CD4-positive, alpha-beta memory T cell (primary cell): ENCODE measurements at places on chromosomes 11 and 22. TPM values are rescaled to one million over a fixed set of nuclear protein-coding genes. Genes with fewer than 3 reads are reported as not detected.

DNA sequence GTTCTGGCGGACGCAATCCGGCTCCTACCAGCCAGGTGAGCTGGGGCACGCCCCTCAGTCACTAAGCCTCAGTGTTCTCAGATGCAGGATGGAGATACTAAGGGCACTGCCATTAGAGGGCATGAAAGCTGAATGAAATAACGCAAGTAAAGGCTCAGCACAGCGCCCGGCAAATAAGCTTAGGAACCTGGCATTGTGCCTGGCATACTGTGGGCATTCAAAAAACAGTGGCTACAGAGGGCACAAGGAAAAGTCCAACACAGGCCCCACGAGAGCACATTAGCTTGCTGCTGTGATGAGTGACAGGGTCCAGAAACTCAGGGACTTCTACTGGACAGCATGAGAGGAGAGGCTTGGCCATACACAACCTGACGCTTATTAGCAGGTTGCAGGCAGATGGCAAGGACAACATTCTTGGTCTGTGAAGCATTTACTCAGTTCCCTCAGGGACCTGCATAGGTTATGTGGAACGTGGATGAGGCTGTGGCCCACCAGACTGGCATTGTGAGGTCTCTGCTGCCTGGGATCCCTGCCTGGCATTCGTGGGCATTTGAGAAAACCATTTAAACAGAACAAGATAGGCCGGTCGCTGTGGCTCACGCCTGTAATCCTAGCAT, 12.2 kb downstream of the TXN2 start:
- H3K27me3 ChIP-seq: no peaks in the 10 kb centered on the region
- peaks cover 18% of the 10 kb centered on the region for H3K4me1 ChIP-seq
- H3K27ac ChIP-seq: no peak overlapping the region

- no peaks in the 10 kb centered on the region for H3K4me1 ChIP-seq
- H3K27ac ChIP-seq: no peak overlapping the region
- no peaks in the 10 kb centered on the region for H3K27me3 ChIP-seq
- H3K4me3 ChIP-seq: no peak overlapping the region
- DNase-seq: no peak
These were observed 1102.6 kb downstream of the DLG2 start for GRCh38 chr11:84524422-84525051.

DNA sequence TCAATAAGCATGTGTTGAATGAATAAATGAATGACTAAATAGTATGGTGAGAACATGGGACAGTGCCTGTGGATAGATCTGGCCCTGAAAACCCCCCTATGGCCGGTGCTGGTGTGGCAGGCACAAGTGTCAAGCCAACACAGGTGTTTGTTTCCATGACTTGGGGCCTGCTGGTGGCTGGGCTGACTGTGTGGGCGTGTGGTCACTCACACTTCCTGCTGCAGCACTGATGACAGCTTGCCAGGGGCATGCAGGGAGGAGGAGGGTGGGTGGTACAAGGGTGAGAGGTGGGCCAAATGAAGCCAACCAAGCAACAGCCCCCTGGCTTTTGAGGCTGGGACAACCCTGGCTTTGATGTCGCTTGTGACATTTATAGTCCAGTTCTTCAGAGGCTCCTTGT, 30.3 kb upstream of the ABCC8 start:
- no peaks in the 10 kb centered on the region for H3K27me3 ChIP-seq
- no peaks in the 10 kb centered on the region for H3K36me3 ChIP-seq
- H3K27ac ChIP-seq: no peak overlapping the region
- no peak for DNase-seq

GRCh38 chr22:16968218-16968595, 39.8 kb downstream of the GAB4 start:
- no peak overlapping the region for H3K27ac ChIP-seq
- H3K27me3 ChIP-seq: no peaks in the 10 kb centered on the region
- H3K36me3 ChIP-seq: no peaks in the 10 kb centered on the region
- no peak for DNase-seq
- H3K4me1 ChIP-seq: no peaks in the 10 kb centered on the region

GRCh38 chr11:69493931-69494821, 12.7 kb downstream of the LINC01488 start:
- H3K27me3 ChIP-seq: no peaks in the 10 kb centered on the region
- no peak overlapping the region for H3K27ac ChIP-seq
- no peak overlapping the region for H3K4me3 ChIP-seq
- DNase-seq: no peak
- H3K4me1 ChIP-seq: no peaks in the 10 kb centered on the region

DNA sequence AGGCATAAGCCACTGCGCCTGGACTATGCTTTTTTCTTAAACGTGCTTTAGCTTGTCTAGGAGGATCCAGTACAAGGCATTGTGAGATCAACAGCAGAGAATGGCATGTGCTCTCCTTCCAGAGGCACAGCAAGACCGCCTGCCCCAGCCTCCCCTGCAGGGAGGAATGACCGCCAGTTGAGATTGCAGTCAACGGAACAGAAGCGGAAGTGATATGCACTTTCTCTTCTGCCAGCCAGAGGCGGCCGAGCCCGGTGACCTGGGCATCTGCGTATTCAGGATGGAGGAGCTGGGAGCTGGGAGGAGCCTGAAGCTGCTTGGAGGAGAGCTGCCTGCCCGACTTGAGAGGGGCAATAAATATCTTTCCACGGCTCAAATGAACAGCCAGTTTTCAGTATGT, 243.0 kb downstream of the CTTN start:
- no peaks in the 10 kb centered on the region for H3K36me3 ChIP-seq
- DNase-seq: no peak
- H3K27me3 ChIP-seq: no peaks in the 10 kb centered on the region
- H3K4me3 ChIP-seq: no peak overlapping the region

GRCh38 chr11:1055109-1055703, 18.7 kb upstream of the MUC6 start:
- DNase-seq: no peak
- no peak overlapping the region for H3K27ac ChIP-seq
- peaks cover 4% of the 10 kb centered on the region for H3K4me1 ChIP-seq
- no peaks in the 10 kb centered on the region for H3K27me3 ChIP-seq

DNA sequence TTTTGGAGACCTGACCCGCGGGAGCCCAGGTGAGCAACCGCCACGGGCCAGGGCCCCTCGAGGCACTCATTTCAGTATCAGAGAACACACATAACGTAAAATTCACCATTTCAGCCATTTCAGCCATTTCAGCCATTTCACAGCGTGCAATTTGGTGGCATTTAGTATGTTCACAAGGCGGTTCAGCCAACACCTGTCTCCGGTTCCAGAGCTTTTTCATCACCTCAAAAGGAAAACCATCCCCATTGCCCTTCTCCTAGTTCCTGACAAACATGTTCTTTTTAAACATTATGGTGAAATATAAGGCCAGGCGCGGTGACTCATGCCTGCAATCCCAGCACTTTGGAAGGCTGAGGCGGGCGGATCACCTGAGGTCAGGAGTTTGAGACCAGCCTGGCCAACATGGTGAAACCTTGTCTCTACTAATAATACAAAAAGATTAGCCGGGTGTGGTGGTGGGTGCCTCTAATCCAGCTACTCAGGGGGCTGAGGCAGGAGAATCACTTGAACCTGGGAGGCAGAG, 119.3 kb downstream of the KCNQ1 start:
- H3K36me3 ChIP-seq: no peaks in the 10 kb centered on the region
- no peak overlapping the region for H3K27ac ChIP-seq
- H3K4me1 ChIP-seq: no peaks in the 10 kb centered on the region
- no peak for DNase-seq

GRCh38 chr11:31351168-31351567, 18.4 kb downstream of the DCDC1 start:
- no peaks in the 10 kb centered on the region for H3K4me1 ChIP-seq
- no peaks in the 10 kb centered on the region for H3K36me3 ChIP-seq
- DNase-seq: no peak
- no peak overlapping the region for H3K4me3 ChIP-seq
- no peak overlapping the region for H3K27ac ChIP-seq

- H3K4me1 ChIP-seq: peaks cover 12% of the 10 kb centered on the region
- no peaks in the 10 kb centered on the region for H3K27me3 ChIP-seq
These were observed 57.2 kb upstream of the PRDM11 start for GRCh38 chr11:45089251-45089650.

DNA sequence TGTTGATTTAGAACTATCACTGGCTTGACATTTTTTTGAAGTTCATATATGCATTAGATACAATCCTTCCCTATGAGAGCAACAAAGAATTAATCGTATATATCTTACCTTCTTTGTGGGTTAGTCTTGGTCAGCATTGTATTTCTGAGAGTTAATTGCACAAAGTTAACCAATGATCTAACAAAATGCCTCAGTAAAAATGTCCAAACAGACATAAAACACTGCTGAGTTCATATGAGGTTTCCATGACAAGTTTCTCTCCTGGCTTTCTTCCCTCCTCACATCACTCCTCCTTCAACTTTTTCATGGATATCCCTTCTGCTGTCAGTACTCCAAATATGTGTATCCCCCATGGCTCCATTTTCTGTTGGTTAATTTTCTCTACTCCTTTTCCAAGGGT, 9.0 kb downstream of the MAP6 start:
- H3K27me3 ChIP-seq: no peaks in the 10 kb centered on the region
- H3K4me1 ChIP-seq: no peaks in the 10 kb centered on the region
- H3K27ac ChIP-seq: no peak overlapping the region
- no peak overlapping the region for H3K4me3 ChIP-seq

- H3K27me3 ChIP-seq: no peaks in the 10 kb centered on the region
- H3K4me3 ChIP-seq: no peak overlapping the region
- H3K36me3 ChIP-seq: no peaks in the 10 kb centered on the region
- H3K27ac ChIP-seq: no peak overlapping the region
These were observed 1.8 kb upstream of the CHKB start for GRCh38 chr22:50584106-50585096.

Gene MYH9
- 734 TPM for total RNA-seq

Gene BLID
- not detected for total RNA-seq
